ENCODE measurements at places on chromosomes 2 and 18.

- DNase-seq, result no peak
Observed at GRCh38 chr2:106078096-106078495, 116.0 kb downstream of the UXS1 start.

GRCh38 chr18:77658299-77658662, 408.6 kb downstream of the GALR1 start:
- DNase-seq, result no peak

- no peak for DNase-seq
Observed at GRCh38 chr2:240425697-240426096, 9.8 kb upstream of the GPC1 start.

DNA sequence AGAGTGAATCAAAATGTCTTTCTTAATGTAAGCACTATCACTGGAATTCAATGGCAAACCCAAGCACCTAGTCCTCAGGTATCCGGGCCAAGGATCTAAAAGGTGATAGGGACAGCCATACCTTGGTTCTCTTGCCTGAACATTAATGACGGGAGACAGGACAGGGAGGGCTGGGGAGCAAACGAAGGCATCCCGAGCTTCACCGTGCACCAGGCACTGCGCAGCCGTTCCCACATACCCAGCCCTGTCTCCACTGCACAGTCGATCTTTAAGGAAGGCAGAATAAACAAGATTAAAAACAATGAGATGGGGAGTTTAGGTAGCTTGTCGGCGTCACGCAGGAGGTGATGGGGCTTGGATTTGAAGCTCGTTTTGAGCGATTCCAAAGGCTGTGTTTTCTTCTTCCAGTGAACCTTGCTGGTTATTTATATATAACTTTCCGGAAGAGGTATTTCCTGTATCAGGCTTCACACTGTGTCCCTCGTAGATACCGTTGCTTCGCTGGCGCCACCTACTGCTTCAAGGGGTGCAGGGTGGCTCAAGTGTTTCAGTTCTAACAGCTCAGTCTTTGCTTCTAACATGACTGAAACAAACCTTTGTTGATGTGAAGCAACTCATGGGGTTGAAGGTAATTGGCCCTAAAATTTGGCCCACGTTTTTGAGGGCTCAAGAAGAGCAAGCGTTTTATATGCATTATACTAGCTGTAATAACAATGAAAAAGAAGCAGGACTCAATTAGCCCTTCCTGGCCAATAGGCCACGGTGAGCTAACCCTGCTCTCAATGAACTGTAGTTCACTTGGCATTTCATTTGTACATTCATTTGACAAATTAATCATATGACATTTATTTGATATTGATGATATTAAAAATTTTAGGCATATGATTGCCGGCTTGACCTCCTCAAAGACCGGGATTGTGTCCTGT, 77.4 kb downstream of the DCDC2C start:
- DNase-seq, result peak; percentile 44

GRCh38 chr18:73758446-73758845, 389.2 kb downstream of the FBXO15 start:
- no peak for DNase-seq

DNA sequence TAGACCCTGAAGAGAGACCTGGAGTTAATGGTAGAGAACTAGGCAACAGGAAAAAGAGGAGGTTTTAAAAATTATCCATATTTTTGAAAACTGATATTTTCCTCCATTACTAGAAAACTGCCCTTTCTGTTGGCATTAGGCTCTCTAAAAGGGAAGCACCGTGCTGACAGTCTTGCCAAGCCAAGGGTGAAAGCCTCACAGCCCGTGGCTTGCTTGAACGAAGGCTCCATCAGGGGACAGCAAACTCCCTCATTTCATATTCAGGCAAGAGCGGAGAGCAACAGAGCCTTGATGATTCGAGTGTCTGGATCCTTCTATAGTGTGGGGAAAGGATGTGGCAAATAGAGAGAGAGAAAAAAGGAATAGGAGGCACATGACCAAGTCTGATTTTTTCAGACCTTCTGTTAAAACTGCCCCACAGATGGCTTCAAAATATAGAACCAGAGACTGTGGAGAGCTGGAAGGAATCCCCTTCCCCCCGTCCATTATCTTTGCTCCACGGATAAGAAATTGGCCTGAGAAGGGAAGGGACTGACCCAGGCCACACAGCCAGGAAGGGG, 67.0 kb downstream of the CACNB4 start:
- DNase-seq, result no peak

- DNase-seq, result no peak
Observed at GRCh38 chr2:156505696-156506095, 69.5 kb downstream of the GPD2 start.

DNA sequence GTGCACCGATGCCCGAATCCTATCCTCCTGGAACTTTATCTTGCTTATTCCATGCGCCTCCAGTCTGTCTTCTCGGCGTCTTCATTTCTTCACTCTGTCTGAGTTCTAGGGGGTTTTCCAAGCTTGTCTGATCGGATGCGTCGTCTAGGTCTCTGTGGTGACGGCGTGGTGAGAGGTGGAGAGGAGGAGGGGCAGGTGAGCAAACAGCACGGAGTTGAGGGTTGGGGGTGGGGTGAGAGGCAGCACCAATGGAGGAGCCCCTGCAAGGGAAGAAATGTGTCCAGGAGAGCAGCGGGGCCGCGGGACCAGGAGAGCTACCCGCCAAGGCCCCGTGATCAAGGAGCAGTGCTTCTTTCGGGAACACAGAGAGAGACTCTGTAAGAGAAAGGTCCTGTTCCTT, 131.3 kb upstream of the TWIST2 start:
- no peak for DNase-seq

DNA sequence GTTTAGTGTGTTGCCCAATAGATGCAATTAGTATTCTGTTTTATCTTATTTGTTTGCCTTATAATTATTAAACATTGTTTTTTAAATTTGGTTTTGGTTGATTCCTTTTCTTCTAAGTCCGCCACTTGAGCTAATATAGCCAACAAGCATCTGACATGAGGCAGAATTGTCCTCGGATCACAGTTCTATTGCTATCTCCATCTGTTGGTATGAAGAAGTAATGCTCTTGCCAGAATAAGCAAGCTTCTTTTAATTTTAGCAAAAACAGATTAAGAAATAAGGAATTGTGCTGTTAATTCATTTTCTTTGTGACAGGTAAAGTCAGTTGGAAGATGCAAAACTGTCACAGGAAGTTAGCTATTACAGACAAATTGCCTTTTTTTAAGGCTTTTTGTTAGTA, 54.3 kb downstream of the R3HDM1 start:
- no peak for DNase-seq

DNA sequence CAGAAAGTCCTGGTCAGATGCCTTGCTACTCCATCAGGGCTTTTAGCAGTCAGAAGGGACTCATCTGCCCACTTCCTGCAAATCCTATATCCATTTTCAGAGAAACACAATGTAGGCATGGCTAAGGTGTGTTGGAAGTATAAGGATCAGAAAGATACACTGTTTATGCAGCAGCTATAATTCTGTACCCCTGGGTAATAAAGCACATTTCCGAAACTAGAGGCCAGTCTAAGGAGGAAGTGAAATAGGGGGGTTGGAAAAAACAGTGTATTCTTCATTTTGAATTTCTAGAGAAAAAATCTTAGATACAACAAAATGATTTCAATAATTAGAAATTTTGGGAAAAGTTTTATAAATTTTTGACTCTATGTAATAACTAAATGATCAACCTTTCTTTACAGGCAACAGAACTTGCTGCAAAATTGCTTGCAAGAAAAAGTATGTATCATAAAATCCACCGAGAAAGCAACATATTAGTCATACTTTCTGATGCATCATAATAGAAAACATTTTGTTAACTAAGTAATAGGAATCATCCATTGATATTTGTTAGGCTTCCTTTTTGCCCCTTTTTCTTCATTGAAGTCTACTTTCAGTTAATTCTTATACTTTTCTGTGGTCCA, 47.4 kb downstream of the FSIP2 start:
- DNase-seq, result no peak

- DNase-seq, result no peak
Observed at GRCh38 chr2:101256316-101256715, 3.6 kb downstream of the CNOT11 start.

GRCh38 chr2:14903709-14904374, 271.3 kb downstream of the LRATD1 start:
- no peak for DNase-seq

- no peak for DNase-seq
Observed at GRCh38 chr2:175648577-175649063, 353.4 kb downstream of the LNPK start.

DNA sequence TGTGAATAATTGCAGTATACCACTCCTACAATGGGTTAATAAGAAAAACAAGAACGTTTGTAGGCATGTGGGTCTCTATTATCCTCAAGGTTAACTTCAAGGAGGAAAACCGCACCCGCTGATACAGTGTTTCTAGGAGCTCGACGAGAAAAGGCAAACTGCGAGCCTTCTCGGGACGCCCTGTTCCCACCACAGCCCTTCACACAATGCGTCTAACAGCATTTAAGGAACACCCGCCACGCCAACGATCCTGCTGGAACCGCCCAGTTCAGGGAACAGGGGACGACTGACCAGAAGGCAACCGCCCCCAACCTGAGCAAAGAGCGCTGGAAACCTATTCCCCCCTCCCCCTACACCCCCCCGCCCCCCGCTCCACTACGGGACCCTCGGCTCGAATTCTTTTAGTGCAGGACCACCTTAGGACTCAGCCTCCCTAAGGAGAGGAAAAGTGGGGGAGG, 710 bp upstream of the TMSB10 start:
- no peak for DNase-seq

DNA sequence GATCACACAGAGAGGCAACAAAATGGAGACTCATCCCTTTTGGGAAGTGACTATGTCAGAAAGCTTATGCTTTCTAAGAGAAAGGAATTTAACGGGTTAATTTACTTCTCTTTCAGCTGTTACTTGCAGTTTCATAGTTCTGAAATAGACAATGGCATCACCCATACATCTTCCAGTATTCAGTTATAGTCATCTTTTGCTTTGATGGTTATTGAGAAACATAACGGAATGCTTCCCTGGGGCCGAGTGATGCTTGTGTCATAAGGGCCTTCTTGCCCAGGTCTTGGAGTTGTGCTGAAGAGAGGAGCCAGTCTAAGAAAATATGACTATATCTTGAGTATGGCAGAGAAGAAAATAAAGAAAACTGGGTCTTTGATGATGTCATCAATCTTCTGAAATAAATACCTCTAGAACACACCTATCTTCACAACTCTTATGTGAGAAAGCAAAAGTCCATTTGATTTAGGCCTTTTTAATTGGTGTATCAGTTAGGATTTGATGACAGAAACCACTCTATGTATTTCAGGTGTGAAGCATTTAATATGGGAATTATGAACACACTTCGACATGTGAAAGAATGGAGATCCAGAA, 328.2 kb downstream of the LRRTM4 start:
- DNase-seq, result no peak

DNA sequence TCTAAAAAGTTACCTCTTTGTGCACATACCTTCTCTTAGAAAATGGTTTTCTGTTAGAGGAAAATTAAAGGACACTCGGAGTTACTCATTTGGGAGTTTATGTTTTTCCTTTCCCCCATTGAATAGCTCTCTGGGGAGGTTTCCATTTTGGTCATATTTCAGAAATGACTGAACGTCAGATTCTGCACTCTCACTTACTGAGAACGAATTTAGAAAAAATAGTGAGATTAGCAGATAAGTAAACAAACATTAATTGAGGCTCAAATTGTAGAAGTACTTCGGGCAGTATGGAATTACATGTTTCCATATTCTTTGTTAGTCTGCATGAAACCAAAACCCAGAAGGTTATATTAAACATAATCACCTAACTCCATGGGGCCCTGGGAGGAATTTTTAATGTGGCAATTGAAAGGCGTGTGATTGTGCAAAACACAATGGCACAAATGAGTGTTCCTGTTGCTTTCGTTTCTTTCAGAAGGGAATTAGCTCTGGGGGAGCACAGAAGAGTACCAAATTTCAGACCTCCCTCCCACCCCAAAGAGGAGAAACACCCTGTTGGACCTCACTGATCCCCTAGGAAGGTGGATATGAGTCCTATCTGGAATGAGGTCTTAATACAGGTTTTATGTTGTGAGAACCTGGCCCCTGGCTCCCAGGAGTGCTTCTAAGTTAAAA, 212.3 kb downstream of the BCL2 start:
- no peak for DNase-seq

DNA sequence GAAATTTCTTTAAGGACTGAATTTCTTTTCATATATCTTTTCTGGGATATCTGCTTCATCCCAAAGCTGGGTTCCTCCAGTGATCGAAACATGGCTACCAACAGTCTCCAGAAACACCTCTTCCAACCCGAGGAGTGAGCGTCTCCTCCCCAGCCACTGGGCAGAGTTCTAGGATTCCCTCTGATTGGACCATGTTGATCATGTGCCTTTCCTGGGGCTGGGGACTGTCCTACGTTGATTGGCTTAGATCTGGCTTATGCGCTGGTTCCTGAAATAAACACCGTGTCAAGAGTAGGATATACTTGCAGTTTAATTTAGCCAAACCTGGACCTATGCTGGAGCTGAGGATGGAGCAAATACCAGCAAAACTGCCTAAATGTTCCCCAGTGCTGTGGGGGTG, 55.5 kb upstream of the SLC16A14 start:
- DNase-seq, result no peak

All from NCI-H1092 (cell line).